ENCODE measurements at places on chromosomes 1 and 21.

GRCh38 chr1:169468982-169469381 is 16.8 kb downstream of the SLC19A2 start:
- no peak for DNase-seq

DNA sequence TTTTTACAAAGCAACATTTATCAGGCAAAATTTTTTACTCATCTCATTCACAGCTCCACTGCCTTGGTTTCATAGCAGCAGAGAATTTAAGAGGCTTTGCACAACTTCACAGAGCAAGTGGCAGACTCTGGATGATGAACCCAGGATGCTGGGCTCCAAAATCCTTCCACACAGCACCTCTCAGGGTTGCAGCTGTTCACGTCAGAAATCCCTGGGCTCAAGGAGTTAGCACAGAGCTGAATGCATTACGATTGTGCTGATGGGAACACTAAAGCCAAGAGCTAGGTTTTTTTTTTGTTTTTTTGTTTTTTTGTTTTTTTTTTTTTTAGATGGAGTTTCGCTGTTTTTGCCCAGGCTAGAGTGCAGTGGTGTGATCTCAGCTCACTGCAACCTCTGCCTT is 2.4 kb upstream of the HTR6 start:
- no peak for DNase-seq

DNA sequence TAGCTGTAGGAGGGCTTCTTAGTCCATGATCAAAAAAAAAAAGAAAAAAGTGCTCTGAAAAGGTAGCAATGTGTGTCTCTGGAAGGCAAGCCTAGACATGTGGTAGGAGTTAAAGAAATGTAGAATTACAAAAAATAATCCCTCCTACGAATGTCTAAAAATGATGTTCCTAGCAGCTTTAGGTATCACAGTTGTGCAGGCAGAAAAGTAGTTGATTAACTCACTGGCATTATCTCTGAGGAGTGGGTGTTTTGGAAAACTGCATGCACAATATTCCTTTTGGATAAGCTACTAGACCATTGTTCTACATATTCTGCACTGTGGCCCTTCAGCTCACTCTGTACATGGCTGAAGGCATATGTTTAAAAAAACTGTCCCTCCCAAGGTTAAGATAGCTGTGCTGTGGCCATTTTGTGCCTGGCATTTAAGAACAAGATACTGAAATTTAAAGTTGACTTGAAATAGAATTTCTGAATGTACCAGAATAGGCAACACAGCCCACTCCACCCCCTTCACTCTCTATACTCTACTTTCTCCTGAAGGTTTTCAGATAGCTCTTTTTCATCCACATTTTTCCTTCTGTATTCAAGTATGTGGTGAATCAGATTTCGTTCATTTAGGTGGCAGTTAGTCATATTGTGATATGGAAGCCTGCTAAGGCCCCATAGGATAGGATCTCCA is 463.9 kb upstream of the LRRC7 start:
- DNase-seq = no peak

DNA sequence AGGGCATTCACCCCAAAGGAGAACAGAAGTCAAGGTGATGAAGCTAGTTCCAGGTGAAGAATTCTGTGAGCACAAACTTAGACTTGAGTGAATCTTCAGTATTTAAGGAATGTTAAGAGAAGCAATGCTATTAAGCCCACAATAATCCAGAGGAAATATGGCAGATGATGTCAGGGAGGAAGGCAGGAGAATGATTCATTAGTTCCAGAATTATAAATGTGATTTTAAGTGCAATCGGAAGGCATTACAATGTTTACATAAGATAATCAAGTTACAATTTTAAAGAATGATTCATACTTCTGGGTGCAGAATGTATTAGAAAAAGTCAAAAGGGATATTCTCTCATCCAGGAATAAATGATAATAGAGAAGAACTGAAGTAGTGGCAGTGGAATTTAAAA is 545.2 kb upstream of the BRINP3 start:
- DNase-seq = no peak

GRCh38 chr1:220077887-220078286 is 11.7 kb downstream of the BPNT1 start:
- no peak for DNase-seq

DNA sequence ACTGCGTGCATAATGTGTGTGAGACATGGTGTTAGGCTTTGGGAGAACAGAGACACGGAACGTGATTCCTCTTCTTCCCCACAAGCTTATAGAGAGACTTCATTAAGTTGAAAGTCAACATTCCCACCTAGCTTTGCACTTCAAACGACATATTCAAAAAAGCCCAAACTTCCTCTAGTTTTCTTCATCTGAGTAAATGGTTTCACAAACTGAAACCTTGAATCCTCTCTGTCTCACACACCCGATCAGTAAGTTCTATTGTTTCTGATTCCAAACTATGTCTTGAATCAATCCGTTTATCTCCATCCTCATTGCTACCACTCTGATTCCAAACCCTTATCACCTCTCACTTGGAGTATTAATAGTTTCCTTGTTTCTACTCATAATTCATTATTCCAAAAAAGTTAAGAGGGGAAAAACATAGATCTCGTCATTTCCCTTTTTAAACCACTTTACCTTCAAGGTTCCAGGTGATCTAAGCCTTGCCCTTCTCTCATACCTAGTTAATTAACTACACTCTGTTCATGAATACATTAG is 1.6 kb upstream of the METTL18 start:
- DNase-seq = no peak
